ENCODE measurements at places on chromosomes 2 and 18.

GRCh38 chr2:19801367-19802080 lies 100.3 kb downstream of the TTC32 start:
- DNase-seq = no peak

DNA sequence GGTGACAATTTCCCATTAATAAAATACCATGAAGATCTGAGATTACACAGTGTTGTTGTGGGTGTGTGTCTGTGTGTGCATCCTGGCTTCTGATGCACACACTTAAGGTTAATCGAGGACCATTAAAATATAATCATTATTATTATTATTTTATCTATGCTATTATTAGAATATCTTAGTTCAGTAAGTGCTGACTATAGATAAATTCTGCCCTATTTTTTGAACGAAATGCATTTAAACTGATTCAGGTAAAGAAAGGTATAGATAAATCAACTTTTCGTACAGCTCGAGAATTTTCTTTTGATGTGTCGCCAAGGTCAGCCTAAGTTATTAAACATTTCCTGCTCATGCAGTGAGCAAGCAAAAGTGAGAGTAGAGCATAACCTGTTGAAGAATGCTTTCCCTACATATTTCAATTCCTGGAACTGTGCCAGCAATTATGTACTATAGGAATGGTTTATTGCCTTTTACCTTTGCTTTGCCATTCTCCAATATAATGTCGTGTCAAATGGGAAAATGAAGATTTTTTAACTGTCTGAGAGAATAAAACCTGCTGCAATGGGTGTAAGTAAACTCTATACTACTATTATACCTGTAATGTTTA lies 25.8 kb downstream of the KCNJ3 start:
- DNase-seq = no peak

DNA sequence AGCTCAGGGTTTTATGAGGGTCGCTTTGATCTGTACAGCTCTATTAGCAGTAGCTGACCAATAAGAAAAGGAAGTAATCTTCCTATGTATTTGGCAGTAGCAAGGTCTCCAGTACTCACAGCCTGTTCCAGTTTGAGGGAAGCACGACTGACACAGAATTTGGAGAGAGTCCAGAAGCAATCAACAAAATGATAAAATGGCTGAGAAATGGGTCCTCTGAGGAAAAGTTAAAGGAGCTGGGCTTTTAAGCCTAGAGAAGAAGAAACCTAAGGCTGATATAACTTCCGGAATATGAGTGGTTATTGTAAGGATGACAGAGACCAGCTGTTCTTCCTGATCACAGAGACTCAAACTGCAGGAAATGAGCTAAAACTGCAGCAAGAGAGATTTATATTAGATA lies 382.8 kb downstream of the GPD2 start:
- DNase-seq = no peak

- no peak for DNase-seq
These were observed 113.1 kb upstream of the HAAO start for GRCh38 chr2:42905341-42906110.

Measured in substantia nigra (tissue), 51 donors.